ENCODE measurements at places on chromosomes 6 and 20.
A peak's percentile ranks its signal among the peaks of the same experiment; 100 is the strongest.

- no peak overlapping the region for H3K4me3 ChIP-seq
Measured at GRCh38 chr6:166800137-166800536, 156.2 kb downstream of the RNASET2 start.

GRCh38 chr6:38391206-38391605 lies 248.5 kb downstream of the BTBD9 start:
- no peak for DNase-seq
- H3K36me3 ChIP-seq: no peaks in the 10 kb centered on the region
- H3K27ac ChIP-seq: no peak overlapping the region

DNA sequence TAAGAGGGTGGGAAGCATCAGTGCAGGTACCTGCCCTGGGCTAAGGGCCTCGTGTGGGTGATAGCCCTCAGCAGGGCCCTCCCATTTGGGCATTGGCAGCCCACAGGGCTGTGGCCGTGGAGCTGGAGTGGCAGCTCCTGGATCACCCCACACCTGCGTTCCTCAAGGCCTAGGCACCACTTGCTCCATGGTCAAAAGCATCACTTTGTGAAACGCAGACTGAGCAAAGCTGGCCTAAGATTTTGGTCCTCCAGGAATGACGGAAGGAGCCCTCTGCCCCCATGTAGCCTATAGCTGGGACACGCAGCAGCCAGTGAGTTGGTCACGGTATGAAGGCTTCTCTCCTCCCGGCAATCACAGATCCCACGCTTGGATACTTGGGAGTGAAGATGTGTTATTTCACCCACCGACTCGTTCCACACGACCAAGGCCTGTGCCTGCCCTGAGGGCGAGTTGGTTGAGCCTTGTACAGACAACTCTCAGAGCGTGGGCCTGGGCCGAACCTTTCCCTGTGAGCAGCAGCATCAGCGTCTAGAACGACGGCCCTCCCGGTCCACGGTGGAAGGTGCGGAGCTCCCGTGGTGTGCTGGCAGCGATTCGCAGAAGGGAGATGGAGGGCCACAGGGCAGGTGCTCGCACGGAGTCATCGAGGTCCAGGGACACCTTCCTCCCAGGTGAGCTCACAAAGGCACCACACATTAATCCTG lies 39.7 kb downstream of the THBS2 start:
- no peaks in the 10 kb centered on the region for H3K27me3 ChIP-seq
- peak; percentile 22 for DNase-seq
- H3K36me3 ChIP-seq: no peaks in the 10 kb centered on the region
- H3K27ac ChIP-seq: peak overlapping the region; percentile 81
- H3K4me1 ChIP-seq: peaks cover 30% of the 10 kb centered on the region
- no peak overlapping the region for H3K4me3 ChIP-seq

DNA sequence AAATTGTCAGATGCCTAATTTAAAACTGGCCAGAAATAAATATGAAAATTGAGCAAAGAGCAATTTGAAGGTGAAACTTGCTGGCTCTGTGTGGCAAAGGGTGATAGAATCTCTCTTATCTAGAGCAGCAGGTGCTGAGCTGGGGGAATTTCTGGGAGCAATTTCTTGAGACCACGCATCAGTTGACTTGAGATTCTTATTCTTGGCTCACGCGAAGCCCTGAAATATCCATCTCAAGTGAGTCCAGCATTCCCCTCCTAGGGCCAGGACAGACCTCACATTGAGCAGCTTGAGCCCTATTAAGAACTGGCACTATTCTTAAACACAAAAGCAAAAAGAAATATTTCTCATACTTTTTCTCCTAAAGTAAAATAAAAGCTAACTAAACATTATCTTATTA lies 66.3 kb downstream of the MAP7 start:
- no peak for DNase-seq
- H3K27me3 ChIP-seq: no peaks in the 10 kb centered on the region
- H3K36me3 ChIP-seq: no peaks in the 10 kb centered on the region
- H3K27ac ChIP-seq: no peak overlapping the region

GRCh38 chr20:48690888-48691287 lies 136.9 kb downstream of the PREX1 start:
- no peak overlapping the region for H3K27ac ChIP-seq
- H3K4me1 ChIP-seq: no peaks in the 10 kb centered on the region
- peaks cover 4% of the 10 kb centered on the region for H3K36me3 ChIP-seq
- no peak overlapping the region for H3K4me3 ChIP-seq

GRCh38 chr6:26030716-26031115 lies 56.5 kb upstream of the HFE start:
- H3K4me3 ChIP-seq: peak overlapping the region; percentile 46
- H3K27me3 ChIP-seq: no peaks in the 10 kb centered on the region
- H3K36me3 ChIP-seq: no peaks in the 10 kb centered on the region
- DNase-seq: no peak
- H3K27ac ChIP-seq: peak overlapping the region; percentile 98

DNA sequence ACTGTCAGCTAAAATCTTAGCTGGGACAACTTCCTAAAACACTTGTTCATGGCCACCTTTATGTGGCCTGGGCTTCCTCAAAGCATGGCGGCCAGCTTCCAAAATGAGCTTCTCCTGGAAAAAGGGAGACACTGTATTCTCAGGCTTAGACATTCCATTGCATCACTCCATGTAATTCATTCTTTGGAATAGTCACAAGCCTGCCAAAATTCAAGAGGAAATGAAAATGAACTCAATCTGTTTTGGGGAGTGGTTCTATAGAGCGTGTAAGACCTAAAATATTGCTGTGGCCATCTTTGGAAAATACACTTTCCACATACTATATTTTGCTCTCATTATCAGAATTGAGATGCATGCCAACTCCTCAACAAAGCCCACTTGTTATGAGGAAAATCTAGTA lies 687.0 kb downstream of the KIF16B start:
- no peak overlapping the region for H3K27ac ChIP-seq
- no peaks in the 10 kb centered on the region for H3K36me3 ChIP-seq
- no peak for DNase-seq
- no peaks in the 10 kb centered on the region for H3K27me3 ChIP-seq
- no peak overlapping the region for H3K4me3 ChIP-seq
- no peaks in the 10 kb centered on the region for H3K4me1 ChIP-seq

- H3K27me3 ChIP-seq: no peaks in the 10 kb centered on the region
- no peak for DNase-seq
- H3K27ac ChIP-seq: peak overlapping the region; percentile 99
Measured at GRCh38 chr6:11614534-11615213, 77.1 kb downstream of the TMEM170B start.
